Upper lobe of left lung (tissue), 6 donors: ENCODE measurements at places on chromosomes 4 and X. TPM values are rescaled to one million over a fixed set of nuclear protein-coding genes. Genes with fewer than 3 reads are reported as not detected.

PHKA1 gene
- 2.3 TPM for total RNA-seq

- no peaks in the 10 kb centered on the region for H3K27me3 ChIP-seq
- no peak overlapping the region for H3K4me3 ChIP-seq
- no peak overlapping the region for H3K27ac ChIP-seq
- no peaks in the 10 kb centered on the region for H3K4me1 ChIP-seq
- no peak for DNase-seq
- H3K36me3 ChIP-seq = no peaks in the 10 kb centered on the region
Observed at GRCh38 chr4:89572224-89572858, 264.6 kb downstream of the SNCA start.

SOWAHB gene
- total RNA-seq = 8.4 TPM

DNA sequence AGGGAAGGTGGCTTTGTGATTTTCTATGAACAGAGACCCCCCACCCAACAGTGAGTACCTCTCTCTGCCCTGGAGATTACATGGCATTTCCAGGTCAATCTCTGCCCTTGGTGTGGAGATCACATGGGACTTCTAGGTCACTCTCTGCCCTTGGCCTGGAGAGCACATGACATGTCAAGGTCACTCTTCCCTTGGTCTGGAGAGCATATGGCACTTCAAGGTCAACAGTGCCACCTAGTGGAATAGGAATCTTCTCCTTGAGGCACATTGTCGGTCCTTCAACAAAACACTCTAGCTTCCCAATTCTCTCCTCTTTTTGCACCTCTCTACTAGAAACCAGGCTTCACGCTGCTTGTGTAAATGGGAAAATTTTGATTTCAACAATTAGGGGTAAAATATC, 66.2 kb upstream of the TACR3 start:
- no peak overlapping the region for H3K27ac ChIP-seq
- no peaks in the 10 kb centered on the region for H3K4me1 ChIP-seq
- no peak for DNase-seq
- no peaks in the 10 kb centered on the region for H3K36me3 ChIP-seq
- H3K27me3 ChIP-seq = no peaks in the 10 kb centered on the region
- H3K4me3 ChIP-seq = no peak overlapping the region
